DMS79 treated with DMSO at 0.1 percent for 48 hours (cell line): ENCODE measurements at places on chromosomes 6 and 20.

DNA sequence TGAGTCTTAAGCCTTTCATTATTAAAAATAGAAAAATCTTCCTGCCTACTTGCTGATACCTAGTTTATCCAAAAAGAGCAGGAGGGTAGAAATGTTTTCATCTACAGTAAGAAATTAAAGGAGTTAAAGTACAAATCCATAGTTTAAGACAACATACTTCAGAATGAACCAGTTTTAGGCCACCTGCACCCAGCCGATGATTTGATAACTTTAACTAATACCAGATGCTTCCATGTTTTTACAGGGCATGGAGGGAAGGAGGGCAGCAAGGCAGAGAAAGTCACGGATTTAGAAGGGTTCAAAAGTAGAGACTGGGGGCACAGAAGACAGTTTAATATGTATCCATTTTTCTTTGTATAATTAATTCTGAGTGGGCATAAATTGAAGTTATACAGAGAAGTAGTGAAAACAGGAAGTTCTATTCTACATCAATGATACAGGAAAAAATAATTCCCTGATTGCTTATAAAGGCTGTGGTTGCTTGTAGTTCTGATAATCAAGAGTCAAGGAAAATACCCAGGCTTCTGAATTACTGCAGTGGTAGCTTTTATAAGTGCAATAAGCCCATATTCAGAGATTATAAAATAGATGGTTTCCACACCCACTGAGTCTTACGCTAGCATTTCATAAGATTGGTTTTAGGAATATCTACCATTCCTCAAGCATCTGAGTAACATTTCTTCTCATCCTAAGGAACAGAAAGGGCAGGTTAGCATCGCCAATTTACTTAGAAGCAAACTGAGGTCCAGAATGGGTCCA, 72.0 kb downstream of the GMDS start:
- DNase-seq, result no peak

GRCh38 chr6:116472706-116473105, 11.5 kb downstream of the CALHM6 start:
- DNase-seq, result no peak

DNA sequence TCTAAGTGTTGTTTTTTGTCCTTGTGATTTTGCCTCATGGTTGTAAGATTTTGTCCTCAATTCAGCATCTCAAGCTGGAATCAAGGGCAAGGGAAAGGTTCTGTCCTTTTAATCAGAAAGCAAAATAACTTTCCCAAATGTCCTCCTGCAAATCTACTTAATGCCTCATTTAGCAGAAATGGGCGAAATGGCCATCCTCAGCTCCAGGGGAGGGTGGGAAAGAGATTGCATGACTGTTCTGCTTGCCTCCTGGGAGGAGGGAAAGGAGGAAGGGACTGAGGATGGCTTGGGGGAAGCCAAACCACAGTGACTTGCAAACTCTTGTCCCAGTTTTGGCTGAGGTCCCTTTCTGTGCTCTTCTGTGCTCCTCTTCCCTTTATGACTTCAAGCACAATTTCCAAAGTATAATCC, 43.4 kb downstream of the TNFAIP3 start:
- no peak for DNase-seq

DNA sequence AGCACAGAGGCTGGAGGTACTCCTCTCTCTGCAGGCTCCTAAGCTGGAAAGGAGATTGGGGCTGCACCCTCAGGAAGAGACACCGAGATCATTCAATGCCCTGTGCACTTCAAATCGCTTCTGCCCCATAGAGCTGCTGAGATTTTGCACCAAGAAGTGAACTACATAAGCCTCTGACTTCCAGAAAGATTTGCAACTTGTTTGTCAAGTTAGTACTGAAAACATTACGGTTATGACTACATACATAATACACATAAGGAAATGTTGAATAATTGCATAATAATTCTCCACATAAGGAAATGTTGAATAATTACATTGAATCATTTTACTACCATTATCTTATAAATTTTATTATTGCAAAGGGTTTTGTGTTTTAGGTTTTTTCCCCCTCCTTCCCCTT, 120.3 kb upstream of the SASH1 start:
- no peak for DNase-seq

DNA sequence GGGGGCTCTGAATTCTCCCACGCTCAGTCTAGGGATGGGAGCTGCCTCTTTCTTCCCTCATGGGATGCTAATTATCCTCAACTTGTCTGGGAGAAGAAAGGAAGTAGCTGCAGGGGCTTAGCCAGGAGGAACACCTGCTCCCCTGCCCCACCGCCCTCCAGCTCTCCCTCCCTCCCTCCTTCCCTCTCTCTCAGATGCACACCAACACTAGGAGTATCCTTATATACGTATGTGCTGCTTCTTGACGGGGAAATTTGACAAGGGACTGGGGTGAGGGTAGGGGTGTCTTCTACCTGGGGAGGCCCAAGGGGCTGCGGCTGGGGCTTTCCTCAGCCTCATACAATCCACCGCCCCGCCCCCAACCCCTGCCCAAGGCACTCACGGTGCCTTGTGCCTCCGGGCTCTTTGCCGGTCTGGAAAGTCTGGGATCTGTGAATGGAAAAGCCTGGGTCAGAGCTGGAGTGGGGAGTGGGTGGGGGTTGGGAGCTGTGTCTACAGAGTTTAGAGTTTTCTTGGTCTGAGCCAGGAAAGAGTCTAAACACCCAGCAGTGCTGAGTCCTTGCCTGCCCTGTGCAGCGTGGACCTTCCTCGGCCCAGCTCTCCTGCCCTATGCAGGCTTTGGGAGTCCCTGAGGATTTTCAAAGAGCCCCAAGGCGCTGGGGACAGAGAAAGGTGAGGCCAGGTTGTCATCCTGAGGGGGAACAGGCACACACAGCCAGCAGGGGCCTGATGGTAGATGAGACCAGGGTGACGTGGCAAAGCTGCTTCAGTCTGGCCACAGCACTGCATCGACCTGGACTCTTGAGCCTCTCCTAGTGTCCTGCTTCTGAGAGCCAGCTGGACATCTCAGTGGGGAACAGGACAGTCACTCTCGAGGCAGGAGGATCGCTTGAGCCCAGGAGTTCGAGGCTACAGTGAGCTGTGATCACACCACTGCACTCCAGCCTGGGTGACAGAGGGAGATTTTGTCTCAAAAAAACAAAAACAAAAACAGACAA, 29.3 kb upstream of the EMILIN3 start:
- no peak for DNase-seq

- no peak for DNase-seq
These were observed at the start of gene LGSN for GRCh38 chr6:63319939-63320338. Gene LGSN, minus strand, starts transcription at chr6:63319983. Its CDS starts 40 bp downstream, at chr6:63319943.

DNA sequence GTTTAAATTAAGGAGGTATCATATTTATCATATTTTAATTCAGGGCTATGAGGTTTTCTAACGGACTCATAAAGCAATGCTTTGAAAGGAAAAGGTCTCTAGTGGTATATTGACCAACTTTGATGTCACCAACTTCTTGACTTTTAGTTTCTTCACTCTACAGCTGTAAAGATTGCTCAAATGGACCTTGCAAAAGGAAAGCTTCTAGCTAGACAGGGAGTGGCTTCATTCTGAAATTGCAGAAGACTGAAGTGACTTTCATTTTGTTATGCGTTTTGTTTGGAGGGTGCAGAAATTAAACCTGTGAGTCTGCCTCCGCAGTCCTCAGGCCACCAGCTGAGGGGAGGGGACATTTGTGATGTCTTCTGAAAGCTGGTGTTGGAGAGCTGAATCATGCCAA, 95.7 kb downstream of the SLC24A3 start:
- DNase-seq, result no peak
